CD4-positive, alpha-beta T cell treated with Interleukin-21 for 1 hour (primary cell): ENCODE measurements at places on chromosomes 6 and 20.
A peak's percentile ranks its signal among the peaks of the same experiment; 100 is the strongest.

GRCh38 chr6:151900256-151900655 is 92.8 kb downstream of the ESR1 start:
- no peak for DNase-seq

GRCh38 chr6:164871783-164872182 is 437.6 kb downstream of the C6orf118 start:
- no peak for DNase-seq

- DNase-seq = peak; percentile 88
Measured at GRCh38 chr20:49668181-49668877, 45.3 kb downstream of the B4GALT5 start.

DNA sequence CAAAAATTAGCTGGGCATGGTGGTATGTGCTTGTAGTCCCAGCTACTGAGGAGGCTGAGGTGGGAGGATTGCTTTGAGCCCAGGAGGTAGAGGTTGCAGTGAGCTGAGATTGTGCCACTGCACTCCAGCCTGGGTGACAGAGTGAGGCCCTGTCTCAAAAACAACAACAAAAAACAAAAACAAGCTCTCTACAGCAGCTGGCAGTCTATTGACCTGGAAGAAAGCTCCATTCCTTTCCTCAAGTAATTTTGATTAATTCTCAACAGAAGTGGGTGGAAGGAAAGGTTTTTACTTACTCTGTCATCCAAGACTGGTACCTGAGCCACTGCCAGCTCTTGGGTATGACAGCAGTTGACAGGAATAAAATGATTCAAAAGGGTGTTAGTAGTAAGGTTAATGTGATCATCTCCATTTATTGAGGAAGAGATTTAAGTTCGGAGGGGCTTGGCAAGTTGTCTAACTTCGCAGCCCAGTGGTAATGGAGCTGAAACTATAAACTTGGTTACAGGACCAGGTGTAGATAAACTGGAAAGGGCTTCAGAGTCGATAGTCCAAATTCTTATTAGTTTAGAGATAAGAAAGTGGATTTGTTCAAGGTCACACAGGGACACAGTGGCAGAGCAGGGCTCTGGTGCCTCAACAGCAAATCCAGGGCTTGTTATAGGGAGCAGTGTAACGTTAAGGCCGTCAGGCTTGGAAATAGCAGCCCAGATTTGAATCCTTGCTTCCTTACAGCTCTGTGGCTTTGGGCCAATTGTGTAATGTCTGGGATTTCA is 14.8 kb downstream of the SRSF3 start:
- DNase-seq = no peak

DNA sequence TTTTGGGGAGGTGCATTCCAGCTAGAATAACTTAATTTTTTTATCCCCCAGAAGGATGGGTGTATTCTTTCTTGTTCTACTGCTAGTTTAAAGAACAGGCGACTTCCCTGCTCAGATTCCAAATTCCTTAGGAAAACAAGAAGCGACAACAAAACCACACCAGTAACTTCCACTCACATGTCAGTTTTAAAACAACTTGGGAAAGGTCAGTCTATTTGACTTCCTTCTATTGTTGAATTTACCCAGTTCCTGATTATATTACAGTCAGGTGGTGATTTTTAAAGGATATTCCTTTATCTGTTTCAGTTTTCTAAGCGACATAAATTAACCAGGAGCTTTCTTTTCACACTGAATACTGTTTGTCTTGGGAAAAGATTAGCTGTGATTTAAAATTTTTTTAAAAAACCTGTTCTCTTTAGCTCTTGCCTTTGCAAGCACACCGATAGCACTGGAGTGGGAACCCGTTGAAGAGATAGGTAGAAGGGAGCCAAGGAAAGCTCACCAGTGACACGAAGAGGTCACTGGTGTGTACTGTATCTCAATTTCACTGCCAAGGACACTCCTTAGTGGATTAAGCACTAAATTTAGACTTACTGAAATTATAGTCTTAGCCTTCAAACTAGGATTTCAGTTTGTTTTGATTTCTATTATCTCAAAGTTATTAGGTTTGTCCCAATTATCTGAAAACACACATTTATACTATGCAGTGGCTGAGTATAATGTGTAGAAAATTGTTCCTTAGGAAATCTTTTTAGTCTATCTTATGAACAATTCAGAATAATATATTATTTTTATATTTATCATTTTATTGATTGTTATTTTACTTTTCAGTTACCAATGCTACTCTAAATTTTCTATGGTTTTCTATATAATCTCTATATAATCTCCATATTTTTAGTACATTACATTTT is 22.3 kb downstream of the MARCKS start:
- peak; percentile 2 for DNase-seq
